Activated naive CD4-positive, alpha-beta T cell treated with anti-CD3 and anti-CD28 coated beads for 36 hours (primary cell): ENCODE measurements at places on chromosomes 11 and 22. TPM values are rescaled to one million over a fixed set of nuclear protein-coding genes. Genes with fewer than 3 reads are reported as not detected.

The SYT13 gene
- not detected for total RNA-seq

GRCh38 chr11:34830648-34831047 lies 85.5 kb downstream of the APIP start:
- no peak for DNase-seq

The SCN2B gene
- total RNA-seq, result not detected

GRCh38 chr22:30472994-30473720 lies 1.3 kb upstream of the SEC14L3 start:
- DNase-seq, result no peak

The OR52A1 gene
- total RNA-seq, result not detected

The KCNQ1 gene
- 10.6 TPM for total RNA-seq

The RAG2 gene
- not detected for total RNA-seq

The JAM3 gene
- 6.4 TPM for total RNA-seq

The INS gene
- total RNA-seq, result not detected

The GSTP1 gene
- 403 TPM for total RNA-seq

- DNase-seq, result no peak
Observed at GRCh38 chr11:68610452-68611116, 73.8 kb upstream of the GAL start.

- DNase-seq, result peak; percentile 91
Observed at GRCh38 chr11:66081505-66081904, 11.4 kb downstream of the PACS1 start.
